Right lobe of liver (tissue), 6 donors: ENCODE measurements at places on chromosomes 2 and 18. TPM values are rescaled to one million over a fixed set of nuclear protein-coding genes. Genes with fewer than 3 reads are reported as not detected.

KANSL1L gene
- 7.6 TPM for total RNA-seq

IL36A gene
- not detected for total RNA-seq

NDC80 gene
- not detected for total RNA-seq

INO80B gene
- 17.8 TPM for total RNA-seq

GATA6 gene
- 8.6 TPM for total RNA-seq

DCAF17 gene
- 6.0 TPM for total RNA-seq

HTRA2 gene
- total RNA-seq = 12.3 TPM

APCDD1 gene
- 2.7 TPM for total RNA-seq

KCTD1 gene
- 6.8 TPM for total RNA-seq
